Epithelial cell of proximal tubule (primary cell): ENCODE measurements at places on chromosomes 3 and 15. TPM values are rescaled to one million over a fixed set of nuclear protein-coding genes. Genes with fewer than 3 reads are reported as not detected.

PDE12 gene
- 13.3 and 29.8 TPM in 2 replicates for total RNA-seq

TIMP4 gene
- total RNA-seq: 0.22 and 0.35 TPM in 2 replicates

FAH gene
- 20.4 and 41.4 TPM in 2 replicates for total RNA-seq

TTLL13 gene
- not detected in 2 replicates for total RNA-seq

ARHGAP31 gene
- total RNA-seq: 3.8 and 5.1 TPM in 2 replicates

BUB1B gene
- 59.8 and 86.4 TPM in 2 replicates for total RNA-seq

FSD2 gene
- total RNA-seq: not detected in 2 replicates

MESP2 gene
- 1.1 and 2.5 TPM in 2 replicates for total RNA-seq

AGBL1 gene
- not detected in 2 replicates for total RNA-seq

SLC28A1 gene
- not detected in 2 replicates for total RNA-seq

DNA sequence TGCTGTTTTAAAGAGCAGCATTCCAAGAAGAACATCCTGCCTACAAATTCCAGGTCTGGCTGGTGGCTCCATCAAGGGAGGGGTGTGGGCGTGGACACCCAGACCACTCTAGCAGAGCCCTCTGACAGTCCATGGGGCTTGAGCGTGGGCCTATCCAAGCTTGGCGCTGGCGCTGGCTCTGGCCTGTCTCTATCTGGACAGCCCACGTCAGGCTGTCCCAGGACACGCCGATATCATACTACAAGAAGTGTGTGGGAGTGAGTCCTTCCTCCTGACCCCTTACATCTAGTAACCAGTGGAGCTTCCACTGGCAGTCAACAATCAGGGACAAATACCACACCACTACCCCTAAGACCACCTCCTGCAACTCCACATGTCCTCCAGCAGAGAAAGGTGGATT, 17.1 kb upstream of the DUSP7 start:
- no peak for DNase-seq

DNA sequence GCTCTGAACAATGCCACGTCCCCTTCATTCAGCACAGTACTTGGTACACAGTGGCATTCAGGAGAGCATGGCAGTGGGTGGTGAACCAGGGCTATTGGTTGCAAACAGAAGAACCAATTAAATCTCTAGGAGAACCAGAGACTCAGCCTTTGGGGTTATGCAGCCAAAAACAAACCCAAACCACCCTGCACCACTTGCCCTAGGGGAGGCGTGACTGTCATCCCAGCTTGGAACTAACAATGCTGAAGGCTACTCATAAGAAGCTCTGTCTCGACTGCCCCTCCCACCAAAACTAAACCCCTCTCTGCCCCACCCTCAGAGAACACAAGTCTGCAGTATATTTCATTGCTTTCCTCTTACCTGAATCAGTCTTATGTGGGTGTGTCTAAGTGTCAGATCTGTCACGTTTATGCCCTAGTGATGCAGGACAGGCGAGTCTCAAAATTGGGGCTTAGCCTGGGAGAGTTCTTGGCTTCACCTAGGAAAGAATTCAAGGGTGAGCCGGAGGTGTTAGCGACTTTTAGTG, 15.2 kb upstream of the KLHL40 start:
- DNase-seq: no peak

DNA sequence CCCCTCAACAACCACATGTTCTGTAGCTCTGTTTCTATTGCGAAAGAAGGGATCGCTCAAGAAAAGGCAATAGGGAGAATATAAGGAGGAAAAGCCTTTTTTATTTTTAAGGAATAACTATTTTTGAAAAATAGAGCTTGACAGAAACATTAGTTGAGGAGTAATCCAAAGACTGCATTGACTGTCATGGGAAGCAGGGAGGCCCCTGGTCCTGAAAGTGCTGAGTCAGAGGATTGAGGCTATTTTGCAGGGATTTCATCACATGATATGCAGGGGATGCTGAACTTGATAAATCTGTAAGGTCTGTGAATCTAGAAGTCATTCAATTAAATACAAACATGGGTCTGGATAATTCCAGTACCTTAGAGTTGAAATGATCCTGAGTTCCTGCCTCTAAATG, 92.0 kb downstream of the MTHFS start:
- no peak for DNase-seq

DNA sequence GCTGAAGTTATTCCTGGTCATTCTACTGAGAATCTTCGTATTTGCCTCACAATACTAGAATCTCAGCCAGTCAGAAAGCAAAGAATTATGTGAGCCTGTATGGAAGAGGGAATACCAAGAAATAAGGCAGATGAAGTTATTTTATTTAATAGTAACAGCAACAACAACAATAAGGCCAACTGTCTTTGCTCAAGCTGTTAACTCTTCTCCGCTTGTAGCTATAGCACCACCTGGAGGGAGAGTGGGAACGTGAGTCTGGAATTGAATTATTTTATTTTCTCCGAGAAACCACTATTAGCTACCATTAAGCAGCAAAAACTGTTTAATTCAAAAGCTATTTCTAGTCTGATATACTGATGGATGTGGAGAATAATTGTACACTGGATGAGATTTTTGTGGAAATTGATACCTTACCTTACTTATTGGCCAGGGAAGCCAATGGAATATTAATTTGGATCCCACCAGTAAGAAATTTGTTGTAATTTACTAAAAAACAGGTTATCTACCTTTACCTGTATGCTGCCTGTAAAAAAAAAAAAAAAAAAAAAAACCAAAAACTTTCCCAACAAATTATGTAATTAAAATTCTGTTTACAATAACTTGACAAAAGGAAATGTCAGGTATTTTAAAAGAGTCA, 50.1 kb downstream of the CALML4 start:
- DNase-seq: no peak

DNA sequence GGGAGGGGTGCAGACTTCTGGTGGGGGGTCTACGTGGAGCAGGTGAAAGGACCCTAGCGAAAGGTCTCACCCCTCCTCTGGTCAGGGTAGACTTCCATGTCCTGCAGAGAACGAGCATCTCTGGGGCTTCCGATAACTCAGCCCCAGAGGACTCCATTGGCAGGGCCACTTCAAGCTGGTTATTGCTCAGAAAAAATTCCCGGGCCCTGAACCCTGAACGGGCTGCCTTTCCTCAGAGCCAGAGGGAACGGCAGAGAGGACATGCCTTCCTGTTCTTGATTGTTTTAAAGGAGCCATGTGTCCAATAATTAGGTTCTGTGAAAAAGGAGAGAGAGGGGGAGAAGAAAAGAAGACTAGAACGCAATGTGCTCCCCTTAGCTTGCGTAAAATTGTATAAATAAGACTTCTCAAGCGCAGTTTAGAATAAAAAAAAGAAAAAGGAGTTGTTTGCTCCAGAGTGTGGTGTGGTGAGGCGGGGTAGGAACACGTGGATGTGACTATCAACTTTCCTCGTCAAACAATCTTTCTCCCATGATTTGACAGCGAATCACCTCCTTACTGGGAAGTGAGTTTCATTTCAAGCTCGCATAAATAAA, 193.4 kb upstream of the UBE2E1 start:
- DNase-seq: no peak

- no peak for DNase-seq
These were observed 545.8 kb upstream of the ADAMTS9 start for GRCh38 chr3:65233561-65233960.

GRCh38 chr3:125220727-125221429, 8.3 kb upstream of the SLC12A8 start:
- no peak for DNase-seq

- DNase-seq: no peak
These were observed 63.3 kb downstream of the SEMA3G start for GRCh38 chr3:52381623-52382022.

DNA sequence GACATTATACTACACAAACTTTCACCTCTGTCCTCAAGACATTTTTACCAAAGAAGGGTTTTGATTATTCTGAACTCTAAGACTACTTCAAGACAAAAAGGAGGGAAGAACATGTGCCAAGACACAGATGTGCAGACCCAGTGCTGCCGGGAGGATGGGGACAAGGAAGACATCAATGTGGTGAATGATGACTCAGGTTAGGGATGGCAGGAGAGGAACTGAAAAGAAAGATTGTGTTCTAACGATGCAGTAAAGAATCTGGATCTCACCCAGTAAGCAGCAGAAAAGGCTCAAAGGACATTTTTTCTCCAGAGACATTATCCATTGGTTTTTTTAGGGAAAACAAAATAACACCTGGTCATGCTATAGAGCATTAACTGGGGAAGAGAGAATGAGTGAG, 449.9 kb upstream of the NR2F2 start:
- DNase-seq: no peak

DNA sequence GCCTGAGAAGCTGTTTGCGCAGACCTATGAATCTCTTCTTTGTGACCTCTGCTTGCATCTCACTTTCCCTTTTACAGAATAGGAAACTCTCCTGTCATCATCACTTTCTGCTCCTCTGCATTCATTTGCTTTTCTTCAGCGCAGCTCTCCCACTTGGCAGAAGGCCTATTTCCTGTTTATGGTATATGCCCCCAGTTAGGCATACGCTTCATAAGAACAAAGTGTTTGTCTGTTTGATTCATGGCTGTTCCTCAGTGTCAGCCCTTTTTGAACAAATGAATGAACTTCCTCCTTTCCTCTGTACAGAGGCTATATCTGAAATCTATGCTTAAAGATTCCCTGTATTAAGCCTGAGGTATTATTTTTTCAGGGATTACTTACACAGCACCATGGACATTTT, 1216.9 kb upstream of the GBE1 start:
- no peak for DNase-seq

DNA sequence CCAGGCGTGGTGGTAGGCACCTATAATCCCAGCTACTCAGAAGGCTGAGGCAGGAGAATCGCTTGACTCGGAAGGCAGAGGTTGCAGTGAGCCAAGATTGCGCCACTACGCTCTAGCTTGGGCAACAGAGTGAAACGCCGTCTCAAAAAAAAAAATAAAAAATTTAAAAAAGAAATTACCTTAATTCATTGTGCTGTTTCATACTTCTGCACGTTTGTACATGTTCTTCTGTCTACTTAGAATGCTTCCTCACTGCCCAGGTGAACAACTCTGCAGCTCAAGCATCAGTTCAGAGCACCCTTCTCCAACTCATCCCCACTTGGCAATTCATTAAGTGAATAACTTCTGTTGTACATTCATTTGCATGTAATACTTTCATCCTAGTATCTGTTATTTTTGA, 14.0 kb downstream of the CAPN7 start:
- DNase-seq: no peak

DNA sequence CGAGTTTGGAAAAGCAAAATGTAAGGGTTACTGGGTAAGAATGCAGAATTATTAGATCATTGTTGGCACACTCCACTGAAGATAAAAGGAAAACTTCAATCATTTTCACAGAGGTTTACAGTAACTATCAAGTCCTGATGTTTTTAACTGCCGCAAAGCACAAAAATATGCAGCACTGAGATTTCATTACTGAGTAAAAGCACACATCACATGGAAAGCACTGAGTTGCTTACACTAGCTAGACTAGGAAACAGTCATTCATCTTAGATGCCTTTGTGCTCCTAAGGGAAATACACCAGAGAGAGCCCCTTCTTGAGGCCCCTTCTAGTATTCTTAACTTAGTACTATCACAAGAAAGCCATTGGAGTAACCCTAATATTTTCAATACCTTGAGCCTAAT, 11.8 kb upstream of the P2RY1 start:
- no peak for DNase-seq

DNA sequence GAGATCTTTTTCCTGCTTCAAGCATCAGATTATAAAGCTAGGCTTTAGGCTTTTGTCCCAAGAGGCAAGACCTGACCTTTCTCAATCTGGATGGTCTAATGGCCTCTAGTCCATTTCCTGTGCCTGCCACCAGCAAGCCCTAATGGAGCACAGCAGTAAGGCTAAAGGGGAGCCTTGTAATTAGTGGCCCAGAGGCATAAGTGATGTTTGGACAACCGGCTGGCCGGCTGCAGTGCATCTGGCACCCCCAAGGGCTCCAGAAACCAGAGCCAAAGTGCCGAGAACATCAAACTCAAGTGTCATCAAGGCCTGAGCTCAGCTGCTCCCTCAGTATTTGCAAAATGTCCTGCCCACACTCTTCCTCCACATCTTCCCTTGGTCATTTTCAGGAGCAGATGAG, 31.9 kb upstream of the RTP4 start:
- no peak for DNase-seq

DNA sequence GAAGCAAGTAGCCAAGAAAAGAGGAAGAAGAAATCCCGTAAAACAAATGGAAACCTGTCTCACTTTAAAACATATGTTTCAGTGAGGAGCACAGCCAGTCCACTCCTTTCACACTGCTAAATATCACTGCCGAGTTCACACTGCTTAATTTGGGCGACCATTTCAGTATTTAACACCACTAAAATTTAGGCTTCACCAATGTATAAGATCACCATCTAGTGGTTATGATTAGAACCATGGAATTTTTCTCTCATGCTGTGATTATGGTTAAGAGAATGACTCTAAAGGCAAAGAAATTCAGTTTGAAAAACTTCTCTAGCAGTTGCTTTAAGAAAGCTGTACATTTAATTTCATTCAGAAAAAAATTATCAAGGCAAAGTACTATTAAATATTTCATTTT, 16.6 kb downstream of the SLC4A7 start:
- no peak for DNase-seq

DNA sequence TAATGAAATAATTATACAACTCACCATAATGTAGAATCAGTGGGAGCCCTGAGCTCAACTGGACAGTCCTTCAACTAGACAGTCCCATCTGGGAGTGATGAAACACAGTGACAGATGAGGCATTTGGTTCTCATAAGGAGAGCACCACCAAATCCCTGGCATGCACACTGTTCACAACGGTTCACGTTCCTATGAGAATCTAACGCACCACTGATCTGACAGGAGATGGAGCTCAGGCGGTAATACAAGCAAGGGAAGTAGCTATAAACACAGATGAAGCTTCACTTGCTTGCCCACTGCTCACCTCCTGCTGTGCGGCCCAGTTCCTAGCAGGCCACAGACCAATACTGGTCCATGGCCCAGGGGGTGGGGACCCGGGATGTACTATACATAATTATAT, 17.0 kb downstream of the PRKAR2A start:
- no peak for DNase-seq

- no peak for DNase-seq
These were observed 58.0 kb downstream of the PLD1 start for GRCh38 chr3:171752329-171752728.

DNA sequence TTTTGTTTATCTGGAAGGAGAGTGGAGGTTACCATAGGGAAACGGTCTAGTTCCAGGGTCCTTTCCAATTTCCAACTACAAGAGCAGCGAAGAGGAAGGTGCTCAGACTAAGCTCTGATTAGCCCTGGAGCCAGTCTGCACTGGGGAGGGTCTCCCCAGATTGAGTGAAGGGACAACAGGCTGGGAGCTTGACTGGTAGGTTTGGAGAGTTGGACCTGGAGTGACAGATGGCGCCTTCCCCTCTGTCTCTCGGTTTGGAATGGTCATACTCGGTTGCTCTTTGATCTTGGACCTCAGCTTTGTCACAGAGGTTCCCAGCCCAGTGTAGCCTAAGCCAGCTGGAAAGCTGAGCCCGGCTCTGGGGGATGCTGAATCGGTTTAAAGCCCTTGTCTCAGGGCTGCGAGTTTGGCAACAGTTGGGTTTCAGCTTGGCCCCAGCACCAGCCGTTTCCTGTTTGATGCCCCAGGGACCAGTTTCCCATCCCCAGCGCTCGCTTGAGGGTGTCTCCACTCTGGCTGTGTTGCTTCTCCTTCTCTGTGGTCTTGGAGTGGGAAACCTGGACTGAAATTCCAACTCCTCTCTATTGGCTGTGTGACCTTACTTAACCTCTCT, 53.1 kb upstream of the ULK4 start:
- DNase-seq: no peak

GRCh38 chr3:108241721-108242120, 19.5 kb upstream of the IFT57 start:
- no peak for DNase-seq
